Left lung (tissue), 14 donors: ENCODE measurements at places on chromosomes 2 and 18. TPM values are rescaled to one million over a fixed set of nuclear protein-coding genes. Genes with fewer than 3 reads are reported as not detected.

Gene SP9
- not detected for total RNA-seq

- H3K4me1 ChIP-seq, result no peaks in the 10 kb centered on the region
- no peak overlapping the region for H3K27ac ChIP-seq
- no peaks in the 10 kb centered on the region for H3K27me3 ChIP-seq
- no peak overlapping the region for H3K4me3 ChIP-seq
- no peak for DNase-seq
- peaks cover 22% of the 10 kb centered on the region for H3K36me3 ChIP-seq
These were observed 371.9 kb downstream of the NBAS start for GRCh38 chr2:15189216-15189615.

Gene ALKAL2
- 3.1 TPM for total RNA-seq

Gene RAX
- not detected for total RNA-seq

DNA sequence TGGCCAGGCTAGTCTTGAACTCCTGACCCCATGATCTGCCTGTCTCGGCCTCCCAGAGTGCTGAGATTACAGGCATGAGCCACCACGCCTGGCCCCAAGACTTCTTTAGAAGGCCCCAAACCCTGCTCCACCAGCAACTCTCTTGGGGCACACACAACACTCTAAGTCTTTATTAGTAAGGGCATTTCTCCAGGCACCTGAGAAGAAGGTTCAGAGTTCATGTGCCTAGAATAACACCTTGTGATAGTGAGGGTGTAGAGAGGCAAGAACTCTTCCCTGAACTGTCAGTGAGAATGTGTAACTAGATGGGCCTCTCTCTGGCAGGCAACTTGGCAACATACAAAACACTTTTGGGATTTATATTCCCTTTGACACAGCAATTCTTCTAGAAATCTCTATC is 43.8 kb downstream of the SH2D6 start:
- no peak overlapping the region for H3K27ac ChIP-seq
- H3K4me3 ChIP-seq, result no peak overlapping the region
- DNase-seq, result no peak
- no peaks in the 10 kb centered on the region for H3K27me3 ChIP-seq
- no peaks in the 10 kb centered on the region for H3K4me1 ChIP-seq

DNA sequence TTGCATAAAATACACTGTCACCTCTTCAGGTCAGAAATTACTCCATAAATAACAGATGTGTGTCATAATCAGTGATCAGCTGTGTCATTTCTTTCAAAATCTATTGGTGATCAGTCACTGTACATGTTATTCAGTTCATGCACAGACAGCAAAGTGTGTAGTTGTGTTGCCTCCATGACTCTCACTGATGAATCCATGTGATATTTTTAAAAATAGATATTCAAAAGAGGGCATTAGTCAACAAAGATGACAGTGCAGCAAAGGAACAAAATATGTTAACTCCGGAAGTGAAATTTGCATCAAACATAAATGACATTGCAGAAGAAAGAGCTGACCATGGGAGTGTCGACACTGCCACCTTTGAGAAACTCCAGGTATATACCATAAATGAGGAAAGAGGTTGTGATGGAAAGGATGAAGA is 17.1 kb upstream of the MCM6 start:
- no peaks in the 10 kb centered on the region for H3K27me3 ChIP-seq
- no peak for DNase-seq
- H3K4me1 ChIP-seq, result no peaks in the 10 kb centered on the region
- H3K27ac ChIP-seq, result no peak overlapping the region
- H3K36me3 ChIP-seq, result no peaks in the 10 kb centered on the region
